ENCODE measurements at places on chromosomes 16 and 17. TPM values are rescaled to one million over a fixed set of nuclear protein-coding genes. Genes with fewer than 3 reads are reported as not detected.

Gene CCL3
- polyA plus RNA-seq: not detected

Gene SPNS2
- 0.46 TPM for polyA plus RNA-seq

DNA sequence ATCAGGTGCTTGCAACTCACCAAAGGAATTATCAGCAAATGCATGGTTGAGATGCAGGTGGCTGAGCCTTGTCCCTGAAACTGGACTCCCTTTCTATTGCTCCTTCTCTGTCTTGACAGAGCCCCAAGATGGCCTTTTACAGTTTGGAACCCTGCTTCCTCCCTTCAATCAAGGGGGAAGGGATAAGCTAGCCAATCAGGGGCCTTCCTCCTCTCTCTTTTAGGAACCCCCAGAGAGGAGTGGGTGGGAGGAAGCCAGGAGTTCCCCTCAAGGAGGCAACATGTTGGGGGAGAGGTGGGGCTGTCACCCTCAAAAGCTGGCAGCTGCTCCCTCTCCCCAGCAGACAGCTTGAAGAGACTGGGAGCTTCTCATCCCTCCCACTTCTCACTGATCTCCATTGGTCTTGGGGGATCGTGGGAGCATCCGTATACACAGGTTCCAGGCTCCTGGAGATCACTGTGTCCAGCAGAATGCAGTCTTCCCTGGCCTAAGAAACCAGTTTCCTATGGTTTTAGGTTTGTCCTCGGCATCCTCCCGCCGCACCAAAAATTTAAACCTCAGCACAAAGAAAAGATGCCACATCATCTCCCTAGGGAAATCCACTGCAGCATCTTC, 7.2 kb downstream of the RASL10B start:
- no peak for DNase-seq

Gene DCXR
- polyA plus RNA-seq: 69.6 TPM

Gene KRT27
- polyA plus RNA-seq: not detected

- DNase-seq: no peak
Observed at GRCh38 chr17:68497885-68498319, 14.3 kb upstream of the PRKAR1A start.
